Stimulated activated CD4-positive, alpha-beta T cell treated with anti-CD3 and anti-CD28 coated beads, TNF-alpha, amount 100 ng/mL, for 1 hour (primary cell): ENCODE measurements at places on chromosomes 12 and 14.

GRCh38 chr12:132178801-132179401, 34.6 kb downstream of the NOC4L start:
- no peak for DNase-seq

DNA sequence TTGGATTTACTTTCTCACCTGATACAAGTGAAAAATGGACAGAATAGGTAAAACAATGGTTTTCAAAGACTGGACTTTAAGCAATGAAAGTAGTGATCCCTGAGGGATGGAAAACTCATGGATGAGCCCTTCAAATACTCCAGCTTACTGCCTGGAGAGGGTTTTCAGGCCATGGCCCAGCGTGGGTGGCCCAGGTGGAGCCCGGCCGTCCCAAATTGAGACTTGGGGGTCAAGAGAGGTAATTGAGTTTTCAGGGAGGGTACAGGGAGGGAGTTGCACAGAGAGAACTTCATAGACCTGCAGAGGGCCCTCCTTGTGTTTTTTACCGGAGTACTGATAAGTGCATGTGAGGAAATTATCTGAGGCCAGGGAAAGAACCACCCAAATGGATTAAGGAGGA, 37.2 kb downstream of the RAN start:
- no peak for DNase-seq

DNA sequence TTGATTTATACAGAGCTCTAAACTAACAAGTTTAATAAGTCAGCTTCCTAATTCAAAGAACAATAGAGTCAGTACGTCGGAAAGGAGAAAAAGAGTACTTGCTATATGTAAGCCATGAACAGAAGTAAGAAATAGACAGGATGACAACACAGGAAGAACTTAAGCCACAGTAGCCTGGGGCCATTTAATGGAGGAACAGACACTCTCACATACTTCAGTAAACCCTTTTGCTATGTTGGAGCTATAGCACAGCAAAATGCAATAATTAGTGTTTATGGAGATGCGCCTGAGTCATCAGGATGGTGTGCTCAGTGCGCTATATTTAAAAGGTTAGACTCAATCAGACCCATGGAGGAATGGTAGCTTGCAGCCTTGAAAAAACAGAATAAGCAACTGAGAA, 61.0 kb downstream of the SRGAP1 start:
- DNase-seq = no peak

- no peak for DNase-seq
Measured at GRCh38 chr12:108792361-108793292, 61.3 kb upstream of the CORO1C start.

DNA sequence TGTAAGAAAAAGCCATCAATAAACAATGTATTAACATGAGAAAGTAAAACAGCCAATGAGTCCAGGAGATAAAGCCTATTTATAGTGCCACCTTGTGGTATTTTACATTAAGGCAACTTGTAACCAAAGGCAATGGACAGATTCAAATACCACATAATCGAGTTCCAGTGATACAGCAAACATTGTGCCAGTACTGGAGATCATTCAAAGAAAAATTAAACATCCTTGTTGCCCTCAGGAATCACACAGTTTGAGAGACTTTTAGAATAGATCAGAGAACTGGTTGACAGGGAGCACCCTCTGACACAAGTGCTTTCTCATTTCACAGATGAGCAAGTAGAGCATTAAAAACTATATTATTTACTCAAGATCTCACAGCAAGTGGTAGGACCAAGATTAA, 98.1 kb downstream of the DDHD1 start:
- DNase-seq = no peak
